Epithelial cell of umbilical artery (primary cell): ENCODE measurements at places on chromosomes 3 and 15. TPM values are rescaled to one million over a fixed set of nuclear protein-coding genes. Genes with fewer than 3 reads are reported as not detected.

Gene SPINK8
- total RNA-seq = not detected in 2 replicates

Gene SLC27A2
- total RNA-seq = 0.61 TPM in 1 of 2 replicates, not detected in the other

Gene CYP8B1
- not detected in 2 replicates for total RNA-seq

Gene PHLDB2
- 56.8 and 139 TPM in 2 replicates for total RNA-seq

Gene EFL1
- 22.1 and 33.9 TPM in 2 replicates for total RNA-seq

Gene CD80
- total RNA-seq = not detected in 2 replicates

Gene MORC1
- not detected in 2 replicates for total RNA-seq

Gene CHSY1
- total RNA-seq = 32.2 and 44.5 TPM in 2 replicates

Gene LEO1
- total RNA-seq = 28.6 and 43.9 TPM in 2 replicates

Gene GAP43
- total RNA-seq = under 0.01 TPM in 1 of 2 replicates, not detected in the other

Gene FRMD5
- total RNA-seq = 23.1 and 29.0 TPM in 2 replicates

Gene GSK3B
- 35.7 and 36.1 TPM in 2 replicates for total RNA-seq

Gene H1-8
- not detected in 2 replicates for total RNA-seq

Gene CELF6
- total RNA-seq = not detected in 2 replicates

Gene ZNF197
- total RNA-seq = 8.8 and 10.6 TPM in 2 replicates

Gene ZIC4
- total RNA-seq = 0.65 and 0.91 TPM in 2 replicates

Gene NSMCE3
- 7.8 and 9.1 TPM in 2 replicates for total RNA-seq

Gene ACP3
- total RNA-seq = not detected in 2 replicates

Gene LMAN1L
- total RNA-seq = not detected in 2 replicates

Gene MITF
- 2.3 TPM in 2 replicates for total RNA-seq

Gene CRABP1
- total RNA-seq = not detected in 2 replicates

Gene RARRES1
- total RNA-seq = 1.1 and 27.3 TPM in 2 replicates

Gene HHATL
- total RNA-seq = not detected in 2 replicates

Gene KBTBD8
- total RNA-seq = 3.8 and 4.5 TPM in 2 replicates

Gene MESP1
- total RNA-seq = 0.61 and 0.65 TPM in 2 replicates

Gene VIPR1
- total RNA-seq = 0.32 and 0.46 TPM in 2 replicates

Gene CFAP100
- not detected in 2 replicates for total RNA-seq

Gene EIF4E3
- 0.46 and 0.65 TPM in 2 replicates for total RNA-seq

Gene HESX1
- 0.32 and 0.46 TPM in 2 replicates for total RNA-seq

Gene GLT8D1
- total RNA-seq = 85.4 and 90.9 TPM in 2 replicates

Gene PIF1
- 7.5 and 12.6 TPM in 2 replicates for total RNA-seq

Gene TRA2B
- 334 and 451 TPM in 2 replicates for total RNA-seq

Gene SLC35G2
- 13.6 and 20.8 TPM in 2 replicates for total RNA-seq

Gene ARIH1
- total RNA-seq = 26.4 and 27.0 TPM in 2 replicates

Gene IGF1R
- total RNA-seq = 18.8 and 21.6 TPM in 2 replicates

Gene TGM5
- not detected in 2 replicates for total RNA-seq

Gene C2CD4A
- 4.2 and 5.2 TPM in 2 replicates for total RNA-seq

Gene GOLGA6L10
- under 0.01 and 0.15 TPM in 2 replicates for total RNA-seq

Gene A4GNT
- not detected in 2 replicates for total RNA-seq

Gene IGDCC3
- total RNA-seq = not detected in 2 replicates

Gene NDN
- 38.0 and 55.3 TPM in 2 replicates for total RNA-seq

Gene SI
- not detected in 2 replicates for total RNA-seq

Gene THRB
- under 0.01 TPM in 1 of 2 replicates, not detected in the other for total RNA-seq

Gene SEC22C
- 67.2 and 101 TPM in 2 replicates for total RNA-seq

Gene SLCO3A1
- total RNA-seq = 1.2 and 1.6 TPM in 2 replicates

Gene FBXO40
- under 0.01 TPM in 1 of 2 replicates, not detected in the other for total RNA-seq

Gene PPARG
- 0.32 and 0.76 TPM in 2 replicates for total RNA-seq

Gene ITIH3
- not detected in 2 replicates for total RNA-seq

Gene ALPK3
- total RNA-seq = 9.1 and 13.1 TPM in 2 replicates
